ENCODE measurements at places on chromosomes 13 and 19. TPM values are rescaled to one million over a fixed set of nuclear protein-coding genes. Genes with fewer than 3 reads are reported as not detected.

DNA sequence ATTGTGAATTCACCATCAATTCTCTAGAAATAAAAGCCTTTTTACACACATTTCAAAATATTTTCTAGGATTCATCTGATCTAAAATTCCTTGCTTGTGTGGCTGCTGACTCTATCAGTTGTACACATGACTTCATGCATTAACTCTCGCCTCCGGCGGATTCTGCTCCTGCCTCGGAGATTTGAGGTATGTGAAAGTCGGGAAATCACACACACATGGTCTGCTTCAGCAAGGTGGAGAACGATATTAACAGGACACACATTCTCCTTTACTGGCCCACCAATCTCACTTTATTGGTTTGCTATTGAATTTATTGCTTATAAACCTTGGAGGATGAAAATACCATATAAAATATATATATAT lies 855.7 kb downstream of the SLITRK5 start:
- no peak overlapping the region for H3K27ac ChIP-seq
- no peak for DNase-seq
- no peaks in the 10 kb centered on the region for H3K4me1 ChIP-seq
- H3K4me3 ChIP-seq = no peak overlapping the region
- no peaks in the 10 kb centered on the region for H3K36me3 ChIP-seq
- no peaks in the 10 kb centered on the region for H3K27me3 ChIP-seq

- H3K27ac ChIP-seq = no peak within 1 kb of the TSS
- H3K4me1 ChIP-seq = peaks cover 24% of the 10 kb centered on the region
- no peaks in the 10 kb centered on the region for H3K36me3 ChIP-seq
- H3K27me3 ChIP-seq = peaks cover 24% of the 10 kb centered on the region
Observed at GRCh38 chr19:49057636-49058234, at the start of gene CGB7. Gene CGB7, minus strand, starts transcription at chr19:49057749. Its CDS starts 2,374 bp downstream, at chr19:49055375.

- H3K36me3 ChIP-seq = no peaks in the 10 kb centered on the region
- no peak overlapping the region for H3K4me3 ChIP-seq
- no peaks in the 10 kb centered on the region for H3K27me3 ChIP-seq
- H3K27ac ChIP-seq = no peak overlapping the region
- no peak for DNase-seq
Observed at GRCh38 chr13:41383386-41383785, 72.3 kb downstream of the NAA16 start.

The LRFN3 gene
- total RNA-seq = 4.6 TPM
